NCI-H69 (cell line): ENCODE measurements at places on chromosomes 2 and 18.

- peak; percentile 79 for DNase-seq
Measured at GRCh38 chr2:96509114-96509846, 4.1 kb upstream of the NEURL3 start.

DNA sequence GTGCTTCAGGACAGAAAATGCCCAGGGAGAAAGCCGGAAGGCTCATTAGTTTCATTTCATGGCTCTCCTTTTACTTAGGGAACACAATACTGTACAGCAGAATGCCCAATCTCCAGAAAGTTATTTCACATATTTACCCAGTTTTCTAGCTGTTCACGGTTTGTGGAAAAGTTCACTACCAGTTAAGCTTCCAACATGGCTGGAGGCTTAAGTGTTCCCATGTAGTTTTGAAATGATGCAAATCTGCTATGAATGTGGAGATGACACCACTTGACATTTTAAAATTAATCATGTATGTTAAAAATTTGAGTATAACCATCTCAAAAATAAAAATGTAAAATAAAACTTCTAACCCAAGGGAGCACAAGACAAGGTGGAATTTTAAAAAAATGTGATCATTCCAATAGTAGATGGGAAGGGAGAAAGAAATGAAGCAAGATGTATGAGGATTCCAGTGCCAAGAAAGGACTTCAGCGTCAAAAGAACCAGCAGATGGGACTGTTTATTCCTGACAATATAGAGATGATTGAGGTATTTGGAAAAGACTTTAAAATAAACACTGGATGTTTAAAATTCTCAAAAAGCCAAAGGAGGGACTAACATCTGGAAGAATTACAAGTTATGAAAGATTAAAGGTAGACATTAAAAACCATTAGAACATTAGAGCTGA, 60.9 kb upstream of the OSR1 start:
- DNase-seq = peak; percentile 12

DNA sequence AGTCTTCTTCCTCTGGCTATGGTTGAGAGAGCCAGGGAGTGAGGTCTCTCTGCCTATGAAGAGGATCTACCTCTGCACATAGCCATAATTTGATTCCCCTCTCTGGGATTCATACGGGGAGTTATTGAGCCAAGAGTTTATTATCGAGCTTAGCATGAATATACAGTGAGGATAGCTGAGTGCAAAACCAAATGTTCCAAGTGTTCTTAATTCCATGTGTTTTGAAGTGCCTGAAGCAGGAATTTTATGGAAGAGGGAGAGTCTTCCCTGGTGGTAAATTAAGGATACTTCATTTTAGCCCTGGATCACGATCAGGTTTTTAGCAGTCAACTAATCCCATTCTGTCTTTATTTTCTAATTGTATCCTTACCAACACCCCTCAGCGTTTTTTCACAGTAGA, 270.6 kb downstream of the C1D start:
- DNase-seq = no peak

- DNase-seq = no peak
Measured at GRCh38 chr18:79440316-79441110, 44.8 kb downstream of the NFATC1 start.

DNA sequence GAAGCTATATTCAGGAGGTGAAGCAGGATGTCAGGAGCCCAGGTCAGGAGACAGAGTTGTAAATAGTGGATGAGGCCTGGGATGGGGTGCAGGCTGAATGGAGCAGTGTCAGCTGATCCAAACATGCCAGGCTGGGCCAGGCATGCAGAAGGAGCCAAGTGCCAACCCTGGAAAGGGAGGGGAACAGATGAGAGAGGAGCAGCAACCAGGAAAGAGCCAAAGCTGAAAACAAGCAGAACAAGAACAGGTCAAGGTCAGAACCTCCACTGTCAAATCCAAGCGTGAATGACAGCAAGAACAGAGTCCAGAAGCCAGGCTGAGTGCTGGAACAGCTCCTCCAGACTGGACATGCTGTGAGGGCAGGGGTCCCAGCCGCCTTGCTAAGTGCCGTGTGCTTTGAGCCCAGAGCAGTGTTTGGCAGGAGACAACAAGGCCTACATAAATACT, 49.2 kb upstream of the PPP1CB start:
- DNase-seq = no peak

- DNase-seq = no peak
Measured at GRCh38 chr18:8826971-8827370, 121.6 kb downstream of the MTCL1 start.
